ENCODE measurements at places on chromosomes 3 and 15. TPM values are rescaled to one million over a fixed set of nuclear protein-coding genes. Genes with fewer than 3 reads are reported as not detected.

Gene PPP1R2
- 365 TPM for total RNA-seq

Gene VIPR1
- 22.7 TPM for total RNA-seq

Gene GMPS
- 43.6 TPM for total RNA-seq

Gene FAM43A
- total RNA-seq: 6.2 TPM

Gene ADAMTS17
- 7.6 TPM for total RNA-seq

Gene SI
- not detected for total RNA-seq

Gene CIDEC
- not detected for total RNA-seq

Gene EFCC1
- total RNA-seq: 0.10 TPM

Gene CATSPER2
- 2.5 TPM for total RNA-seq

Gene PLAAT1
- total RNA-seq: 0.52 TPM

Gene FRMD5
- not detected for total RNA-seq

Gene OXSR1
- total RNA-seq: 36.0 TPM

Gene A4GNT
- not detected for total RNA-seq

Gene TEX9
- total RNA-seq: 2.2 TPM

Gene ROBO2
- under 0.01 TPM for total RNA-seq

Gene IL5RA
- 4.4 TPM for total RNA-seq

Gene EFHB
- 0.73 TPM for total RNA-seq

Gene LRRC3B
- total RNA-seq: 0.10 TPM

All from mononuclear cell (primary cell).